ENCODE measurements at places on chromosomes 11 and 22.

DNA sequence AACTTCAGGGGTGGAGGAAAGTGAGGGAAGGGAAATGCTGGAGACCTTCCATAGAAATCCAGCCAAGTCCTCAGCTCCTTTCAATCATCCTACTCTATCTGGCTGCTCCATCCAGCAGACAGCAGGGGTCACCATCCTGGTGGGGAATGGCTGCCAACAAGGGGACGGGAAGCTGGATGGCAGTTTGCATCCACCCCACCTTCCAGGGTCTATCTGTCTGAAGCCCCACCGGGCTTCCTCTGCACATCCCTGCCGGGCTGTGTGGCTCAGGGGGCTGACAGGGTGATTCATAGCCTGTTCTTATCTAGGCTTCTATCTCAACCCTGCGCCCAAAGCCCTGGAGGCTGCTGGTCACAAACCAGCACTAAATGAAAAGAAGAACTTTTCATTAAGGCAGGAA, 1.1 kb downstream of the SYTL2 start:
- no peak for DNase-seq

GRCh38 chr11:64110465-64111375, 55.2 kb downstream of the MACROD1 start:
- DNase-seq, result no peak

DNA sequence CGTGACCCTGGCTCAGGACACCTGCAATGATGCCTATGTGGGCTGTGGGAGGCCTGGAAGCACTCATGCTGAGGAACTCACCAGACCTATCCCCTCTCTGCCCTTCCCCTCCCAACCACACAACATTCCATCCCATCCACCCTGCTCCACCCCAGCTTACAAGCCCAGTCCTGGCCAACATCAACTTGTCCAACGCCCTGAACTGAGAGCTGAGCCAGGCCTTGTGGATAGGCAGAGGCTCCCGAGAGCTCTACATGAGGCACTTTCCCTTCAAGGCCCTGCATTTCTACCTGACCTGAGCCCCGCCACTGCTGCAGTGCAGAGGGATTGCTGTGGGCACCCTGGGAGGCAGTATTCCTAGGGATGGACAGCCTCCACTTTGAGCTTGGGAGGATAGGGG, 112.4 kb downstream of the PDE2A start:
- no peak for DNase-seq

GRCh38 chr11:76184551-76184993, 21.7 kb downstream of the WNT11 start:
- DNase-seq, result no peak

DNA sequence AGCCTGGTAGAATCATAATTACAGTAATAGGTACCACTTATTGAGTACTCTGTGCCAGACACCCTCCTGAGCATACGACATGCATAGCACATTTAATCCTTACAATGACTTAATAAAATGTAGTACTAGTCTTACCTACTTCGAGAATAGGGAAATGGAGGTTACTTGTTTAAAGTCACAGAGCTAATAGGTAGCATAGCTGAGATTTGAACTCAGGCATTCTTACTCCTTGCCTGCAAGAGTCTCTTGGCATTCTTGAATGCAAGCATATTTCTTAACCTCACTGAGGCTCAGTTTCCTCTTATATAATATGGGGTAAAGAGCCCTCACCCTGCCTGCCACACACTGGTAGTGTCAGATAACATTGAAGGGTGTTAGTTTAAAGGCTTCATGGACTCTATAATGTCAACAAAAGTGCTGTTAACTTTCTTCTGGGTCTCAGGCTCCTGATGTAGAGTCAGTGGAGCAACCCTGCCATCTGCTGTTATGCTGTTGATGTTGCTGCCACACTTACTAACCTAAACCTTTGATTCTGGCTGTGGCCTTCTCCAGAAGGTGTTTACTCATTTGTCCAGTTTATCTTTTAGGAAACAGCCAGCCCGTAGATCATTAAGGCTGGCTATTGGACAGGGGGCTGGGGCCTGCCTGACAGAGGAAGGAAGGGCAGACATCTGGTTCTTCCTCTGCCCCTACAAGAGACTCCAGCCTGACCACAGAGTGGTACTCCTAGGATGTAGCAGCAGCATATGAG, 18.9 kb downstream of the LIMK2 start:
- DNase-seq, result no peak

DNA sequence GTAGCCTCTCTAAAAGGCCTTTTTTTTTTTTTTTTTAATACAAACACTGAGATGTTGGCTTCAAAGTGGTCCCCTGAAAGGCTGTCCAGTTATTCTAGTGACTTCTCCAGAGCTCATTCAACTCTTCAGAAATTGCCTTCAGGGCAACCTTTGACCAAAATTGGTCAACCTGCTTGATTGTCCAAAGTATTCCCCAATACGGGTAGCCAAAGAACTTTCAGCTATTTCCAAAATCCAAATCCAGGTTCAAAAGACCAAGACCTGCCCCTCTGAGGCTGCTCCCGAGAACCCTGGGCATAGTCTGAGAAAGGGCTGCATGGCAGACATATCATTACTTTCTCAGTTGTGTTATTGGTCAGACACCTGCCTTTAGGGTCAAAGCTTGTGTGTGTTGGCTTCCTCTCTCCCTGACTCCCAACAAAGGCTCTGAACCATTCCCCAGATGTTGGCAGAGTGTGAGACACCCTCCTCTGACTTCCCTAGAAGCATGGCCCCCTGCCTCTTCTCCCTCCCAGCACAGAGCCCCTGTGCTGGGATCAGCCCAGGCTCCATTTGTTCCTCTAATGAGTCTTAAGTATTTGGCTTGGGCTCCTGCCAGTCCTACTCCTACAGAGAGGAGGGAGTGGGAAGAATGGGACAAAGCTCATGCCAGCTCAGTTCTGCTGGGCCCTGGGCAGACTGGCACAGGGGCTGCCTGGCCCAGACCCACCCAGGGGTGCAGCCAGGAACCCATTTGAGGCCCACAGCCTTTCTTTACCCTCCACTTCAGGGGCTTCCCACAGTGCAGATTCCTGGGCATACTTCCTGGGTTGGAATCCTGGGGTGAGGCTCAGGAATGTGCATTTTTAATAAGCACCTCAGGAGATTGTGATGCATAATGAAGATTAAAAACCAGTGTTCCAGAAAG, 30.3 kb downstream of the TNKS1BP1 start:
- DNase-seq, result no peak

DNA sequence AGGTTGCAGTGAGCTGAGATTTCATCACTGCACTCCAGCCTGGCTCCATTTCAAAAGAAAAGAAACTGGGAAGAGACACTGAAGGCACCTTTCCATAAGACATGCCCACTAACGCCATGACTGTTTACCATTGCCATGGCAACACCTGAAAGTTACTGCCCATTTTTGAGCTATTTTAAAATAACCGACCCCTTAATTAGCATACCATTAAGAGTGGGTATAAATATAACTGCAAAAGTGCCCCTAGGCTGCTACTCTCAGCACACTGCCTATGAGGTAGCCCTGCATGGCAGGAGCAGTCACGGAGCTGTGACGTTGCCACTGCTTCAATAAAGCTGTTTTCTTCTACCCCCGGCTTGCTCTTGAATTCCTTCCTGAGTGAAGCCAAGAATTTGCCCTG, 9.9 kb upstream of the RNASEH2C start:
- no peak for DNase-seq

- DNase-seq, result no peak
Measured at GRCh38 chr11:43819926-43820325, 60.7 kb upstream of the ALKBH3 start.

DNA sequence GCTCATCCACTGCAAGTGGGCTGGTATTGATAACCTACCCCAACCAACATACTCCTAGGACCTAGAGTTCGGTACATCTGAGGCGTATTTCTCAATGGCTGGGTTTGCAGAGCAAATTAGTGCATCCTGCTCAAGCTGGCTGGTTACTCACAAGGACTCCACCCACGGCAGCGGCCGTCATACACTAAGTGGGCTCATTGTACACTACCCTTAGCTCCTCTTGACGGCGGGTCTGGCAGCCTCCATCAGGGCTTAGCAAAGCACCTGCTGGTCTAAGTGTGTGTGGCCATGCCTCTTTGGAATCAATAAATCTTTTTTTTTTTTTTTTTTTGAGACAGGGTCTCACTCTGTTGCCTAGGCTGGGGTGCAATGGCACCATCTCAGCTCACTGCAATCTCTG, 20.2 kb upstream of the KCNJ11 start:
- no peak for DNase-seq

- peak; percentile 65 for DNase-seq
Measured at GRCh38 chr11:86955361-86956120, at the start of gene FZD4. TSS of gene FZD4 (minus strand) at chr11:86955395. CDS start at chr11:86955085, 310 bp downstream.

GRCh38 chr11:126862664-126863243, 137.8 kb downstream of the KIRREL3 start:
- no peak for DNase-seq

- no peak for DNase-seq
Measured at GRCh38 chr11:117851852-117852251, 24.6 kb downstream of the FXYD6 start.

GRCh38 chr11:8058216-8058615, 22.8 kb upstream of the TUB start:
- no peak for DNase-seq

DNA sequence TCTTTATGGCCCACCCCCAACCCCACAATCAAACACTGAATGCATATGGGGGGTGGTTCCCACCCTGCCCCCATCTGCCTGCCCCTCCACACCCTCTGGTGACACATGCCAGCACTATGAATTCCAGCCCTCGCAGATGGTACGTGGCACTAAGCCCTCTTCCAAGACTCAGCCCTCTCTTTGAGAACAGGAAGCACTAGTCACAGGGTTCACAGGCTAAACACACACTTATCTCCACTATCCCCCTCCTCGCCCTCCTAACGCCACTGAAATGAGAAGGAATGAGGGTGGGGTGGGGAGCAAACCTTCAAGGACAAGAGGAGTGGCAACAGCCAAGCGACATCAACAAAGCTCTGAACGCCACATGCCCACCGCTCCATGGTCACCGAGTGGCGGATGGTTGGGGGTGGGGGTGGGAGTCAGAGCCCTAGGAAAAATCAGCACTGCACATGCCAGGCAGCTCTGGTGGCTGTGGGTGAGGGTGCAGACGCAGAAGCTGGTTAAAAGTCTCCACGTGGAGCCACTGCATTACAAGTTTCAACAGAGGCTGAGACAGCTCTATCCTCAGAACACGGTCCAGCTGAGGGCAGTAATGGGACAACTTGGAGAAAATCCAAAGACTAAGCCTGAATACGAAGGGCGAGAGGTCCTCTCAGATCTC, 33.6 kb downstream of the TMEM184B start:
- DNase-seq, result peak; percentile 94

DNA sequence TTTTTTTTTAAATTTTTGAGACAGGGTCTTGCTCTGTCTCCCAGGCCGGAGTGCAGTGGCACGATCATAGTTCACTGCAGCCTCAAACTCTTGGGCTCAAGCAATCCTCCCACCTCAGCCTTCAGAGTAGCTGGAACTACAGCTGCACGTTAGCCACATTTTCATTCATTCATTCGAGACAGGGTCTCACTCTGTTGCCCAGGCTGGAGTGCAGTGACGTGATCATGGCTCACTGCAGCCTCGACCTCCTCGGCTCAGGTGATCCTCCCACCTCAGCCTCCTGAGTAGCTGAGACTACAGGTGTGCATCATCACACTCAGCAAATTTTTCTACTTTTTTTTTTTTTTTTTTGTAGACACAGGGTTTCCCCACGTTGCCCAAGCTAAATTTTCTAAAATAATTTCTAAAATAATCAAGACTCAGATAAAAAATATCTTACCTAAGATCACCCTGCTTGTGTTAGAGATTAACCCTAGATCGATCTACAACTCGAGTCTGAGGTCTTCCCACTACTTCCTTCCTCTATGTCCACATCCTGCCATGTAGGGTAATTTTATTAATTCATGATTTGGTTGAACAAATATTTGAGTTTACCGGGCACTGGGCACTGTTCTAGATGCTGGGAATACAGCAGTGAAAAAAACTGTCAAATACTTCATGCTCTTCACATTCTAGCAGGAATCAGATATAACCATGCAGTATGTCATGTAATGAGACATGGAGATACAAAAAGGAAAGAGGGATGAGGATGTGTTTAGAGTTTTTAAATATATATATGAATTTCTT, 15.1 kb downstream of the EIF4G2 start:
- DNase-seq, result no peak

GRCh38 chr11:121692236-121692635, 239.5 kb upstream of the SORL1-AS1 start:
- DNase-seq, result no peak

DNA sequence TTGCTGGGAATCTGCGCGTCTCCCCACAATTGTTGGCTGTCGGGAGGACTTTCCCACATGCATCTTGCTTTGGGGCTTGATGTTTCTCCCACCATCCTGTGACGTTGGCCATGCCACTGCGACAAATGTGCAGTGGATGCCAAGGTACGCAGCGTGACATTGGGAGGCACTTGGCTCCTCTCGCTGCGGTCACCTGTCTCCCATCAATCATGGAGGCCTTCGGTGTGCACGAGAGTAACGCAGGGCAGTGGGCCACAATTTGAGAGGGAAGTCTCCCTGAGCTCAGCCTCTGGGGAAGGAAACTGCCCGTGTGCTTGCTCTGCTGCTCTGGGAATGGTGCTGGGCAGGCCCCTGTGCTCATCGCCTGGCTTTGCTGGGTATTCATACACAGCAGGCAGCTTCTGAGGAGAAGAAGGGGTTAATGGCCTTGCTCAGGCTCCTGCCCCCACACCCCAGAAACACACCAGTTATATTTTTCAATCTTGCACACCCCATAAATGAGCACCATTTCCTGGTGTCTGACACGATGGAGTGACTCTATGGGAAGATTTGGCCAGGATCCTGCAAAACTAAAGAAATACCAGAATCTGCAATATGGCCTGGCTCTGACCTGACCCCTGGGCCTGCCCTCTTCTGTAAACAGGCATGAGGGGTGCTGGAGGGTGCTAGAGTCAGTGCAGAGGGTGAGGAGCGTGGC, 153.5 kb downstream of the ADAMTS15 start:
- DNase-seq, result no peak

- peak; percentile 67 for DNase-seq
Measured at GRCh38 chr11:3095712-3096361, 38.6 kb upstream of the CARS1 start.

DNA sequence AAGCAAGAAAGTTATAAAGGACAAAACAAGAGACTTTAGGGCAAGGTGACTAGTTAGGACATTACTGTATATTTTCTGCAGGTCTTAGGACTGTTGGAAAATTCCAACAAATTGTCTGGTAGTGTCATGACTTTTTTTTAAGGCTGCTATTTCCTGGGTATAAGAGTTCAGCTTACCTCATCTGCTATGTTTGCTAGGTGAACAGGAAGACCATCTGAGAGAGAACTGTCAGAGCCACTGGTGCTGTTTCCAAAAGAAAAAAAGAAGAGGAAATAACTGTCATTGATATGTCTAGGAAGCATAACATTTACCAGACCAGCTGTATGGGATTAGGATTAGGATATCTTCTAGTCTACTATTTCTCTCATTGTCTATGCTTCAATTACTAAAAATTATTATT, 26.3 kb upstream of the MTCH2 start:
- DNase-seq, result no peak

GRCh38 chr11:64428693-64429092, 69.7 kb downstream of the RPS6KA4 start:
- DNase-seq, result no peak

- DNase-seq, result no peak
Measured at GRCh38 chr11:4962816-4963215, 7.3 kb upstream of the OR51A2 start.

- no peak for DNase-seq
Measured at GRCh38 chr11:64153812-64154211, 12.1 kb downstream of the MACROD1 start.

GRCh38 chr22:38485783-38486182, 17.9 kb downstream of the KDELR3 start:
- DNase-seq, result no peak

- DNase-seq, result no peak
Measured at GRCh38 chr11:112795142-112795815, 165.9 kb upstream of the NCAM1 start.

- peak; percentile 64 for DNase-seq
Measured at GRCh38 chr11:6703247-6704063, 20.3 kb upstream of the MRPL17 start.

Data from GM04504 (cell line).